Activated T-helper 17 cell treated with anti-CD3 and anti-CD28 coated beads, Interleukin-2, amount 50 U/mL, for 72 hours (primary cell): ENCODE measurements at places on chromosomes 3 and 15.

GRCh38 chr3:39814007-39814406, 4.6 kb downstream of the MYRIP start:
- no peaks in the 10 kb centered on the region for H3K36me3 ChIP-seq
- ATAC-seq, result no peak
- H3K27me3 ChIP-seq, result peaks cover 42% of the 10 kb centered on the region
- H3K27ac ChIP-seq, result no peak overlapping the region
- peaks cover 5% of the 10 kb centered on the region for H3K4me1 ChIP-seq

- no peaks in the 10 kb centered on the region for H3K4me1 ChIP-seq
- peaks cover 45% of the 10 kb centered on the region for H3K27me3 ChIP-seq
- H3K36me3 ChIP-seq, result no peaks in the 10 kb centered on the region
- H3K27ac ChIP-seq, result no peak overlapping the region
- no peak overlapping the region for H3K4me3 ChIP-seq
- ATAC-seq, result no peak
Measured at GRCh38 chr15:80395616-80396015, 8.6 kb upstream of the ARNT2 start.

- no peak overlapping the region for H3K27ac ChIP-seq
- no peaks in the 10 kb centered on the region for H3K4me1 ChIP-seq
- H3K4me3 ChIP-seq, result no peak overlapping the region
Measured at GRCh38 chr15:29840926-29841325, 18.7 kb upstream of the TJP1 start.

DNA sequence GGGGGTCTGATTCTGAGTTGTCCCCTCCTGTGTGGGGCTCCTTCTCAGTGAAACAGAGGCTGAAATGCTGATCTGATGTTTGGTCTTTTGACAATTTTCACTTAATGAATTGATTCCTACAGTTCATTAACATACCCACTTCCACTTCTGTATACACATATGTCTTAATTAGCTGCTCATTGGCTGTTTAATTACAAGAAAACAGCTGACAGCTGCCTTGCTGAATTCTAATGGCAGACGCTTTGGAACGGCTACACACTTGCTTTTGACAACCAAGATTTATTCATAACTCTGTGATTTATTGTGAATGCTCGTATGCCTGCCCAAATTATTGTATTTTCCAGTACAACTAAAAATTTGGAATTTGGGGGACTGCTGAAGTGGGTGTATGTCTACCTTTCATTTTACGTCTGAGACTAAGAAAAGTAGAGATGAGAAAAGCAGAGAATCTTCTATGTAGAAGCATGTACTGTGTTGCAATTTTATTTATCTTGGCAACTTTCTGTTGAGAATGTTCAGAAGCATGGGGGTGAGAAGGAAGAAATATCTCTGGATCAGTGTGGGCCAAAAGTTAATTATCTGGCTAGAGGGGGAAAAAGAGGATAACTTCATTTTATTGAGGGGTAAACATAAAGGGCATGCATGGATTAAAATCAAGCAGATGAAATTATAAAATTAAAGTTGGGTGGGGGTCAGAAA, 46.5 kb upstream of the ICE2 start:
- peaks cover 67% of the 10 kb centered on the region for H3K4me1 ChIP-seq
- peak overlapping the region; percentile 35 for H3K4me3 ChIP-seq
- peak overlapping the region; percentile 96 for H3K27ac ChIP-seq
- ATAC-seq, result no peak
- H3K27me3 ChIP-seq, result no peaks in the 10 kb centered on the region

GRCh38 chr3:127074900-127075360, 92.0 kb downstream of the PLXNA1 start:
- ATAC-seq, result no peak
- H3K4me3 ChIP-seq, result no peak overlapping the region
- no peaks in the 10 kb centered on the region for H3K36me3 ChIP-seq
- H3K27ac ChIP-seq, result no peak overlapping the region

- peaks cover 8% of the 10 kb centered on the region for H3K4me1 ChIP-seq
- no peak for ATAC-seq
Measured at GRCh38 chr15:70523616-70524015, 239.7 kb downstream of the UACA start.

DNA sequence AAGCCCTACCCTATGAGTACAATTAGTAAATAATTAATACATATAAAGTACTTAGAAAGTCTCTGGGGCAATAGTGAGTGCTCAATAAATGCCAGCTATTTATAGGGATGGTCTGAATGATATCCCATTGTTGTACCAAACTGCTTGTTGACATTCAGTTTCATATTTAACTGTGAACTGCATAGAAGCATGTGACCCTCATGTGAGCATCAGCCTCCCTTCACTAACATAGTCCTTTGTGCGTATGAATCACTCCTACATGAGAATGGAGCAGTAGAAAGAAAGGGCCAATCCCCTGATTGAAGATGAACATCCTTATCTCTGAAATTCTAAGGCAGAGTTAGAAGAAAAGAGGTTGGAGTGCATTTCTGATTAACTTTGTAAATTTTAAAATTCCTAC, 68.7 kb upstream of the ATP10A start:
- no peak overlapping the region for H3K27ac ChIP-seq
- peaks cover 8% of the 10 kb centered on the region for H3K4me1 ChIP-seq
- no peaks in the 10 kb centered on the region for H3K36me3 ChIP-seq
- peaks cover 9% of the 10 kb centered on the region for H3K27me3 ChIP-seq
- ATAC-seq, result no peak

DNA sequence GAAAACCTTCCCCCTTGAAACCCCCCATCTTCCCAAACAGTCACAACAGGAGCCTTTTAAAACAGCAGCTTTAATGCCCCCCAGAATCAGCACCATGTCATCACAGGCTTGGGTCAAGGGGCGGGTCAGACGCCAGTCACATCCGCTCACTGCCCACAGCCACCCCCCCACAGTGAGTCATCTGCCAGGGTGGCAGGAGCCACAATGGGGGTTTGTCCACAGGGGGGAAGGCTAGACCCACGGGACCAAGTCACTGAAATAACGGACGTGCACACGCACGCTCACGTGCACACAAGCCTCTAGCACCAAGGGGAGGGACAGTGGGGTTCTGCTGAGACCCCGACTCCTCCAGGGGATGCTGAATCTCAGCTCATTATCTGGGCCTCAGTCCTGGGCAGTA, 441 bp upstream of the UCN2 start:
- peak overlapping the region; percentile 61 for H3K27ac ChIP-seq
- no peaks in the 10 kb centered on the region for H3K27me3 ChIP-seq

DNA sequence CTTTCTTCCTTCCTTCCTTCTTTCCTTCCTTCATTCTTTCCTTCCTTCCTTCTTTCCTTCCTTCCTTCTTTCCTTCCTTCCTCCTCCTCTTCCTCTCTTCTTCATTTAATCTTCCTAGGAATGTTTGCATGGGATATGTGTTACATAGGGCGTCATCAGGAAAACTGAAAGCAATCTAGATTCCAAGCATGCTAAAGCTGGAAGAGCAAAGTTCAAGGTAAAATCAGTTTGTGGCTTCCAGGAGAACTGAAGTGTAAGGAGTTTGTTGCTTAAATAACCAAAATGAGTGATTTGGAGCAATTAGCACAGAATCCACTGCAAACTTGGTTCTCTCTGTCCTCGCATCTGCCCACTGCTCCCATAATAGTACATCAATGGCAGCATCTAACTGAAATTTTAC, 716.2 kb downstream of the GBE1 start:
- no peaks in the 10 kb centered on the region for H3K27me3 ChIP-seq
- no peaks in the 10 kb centered on the region for H3K4me1 ChIP-seq
- no peak overlapping the region for H3K27ac ChIP-seq
- H3K36me3 ChIP-seq, result no peaks in the 10 kb centered on the region
- ATAC-seq, result no peak

- H3K27ac ChIP-seq, result peak overlapping the region; percentile 76
- H3K4me3 ChIP-seq, result no peak overlapping the region
- no peaks in the 10 kb centered on the region for H3K27me3 ChIP-seq
- peaks cover 13% of the 10 kb centered on the region for H3K4me1 ChIP-seq
Measured at GRCh38 chr3:69182588-69183316, 60.4 kb upstream of the LMOD3 start.

GRCh38 chr15:56467616-56468015, 2.7 kb upstream of the MNS1 start:
- no peaks in the 10 kb centered on the region for H3K36me3 ChIP-seq
- H3K4me1 ChIP-seq, result peaks cover 18% of the 10 kb centered on the region

DNA sequence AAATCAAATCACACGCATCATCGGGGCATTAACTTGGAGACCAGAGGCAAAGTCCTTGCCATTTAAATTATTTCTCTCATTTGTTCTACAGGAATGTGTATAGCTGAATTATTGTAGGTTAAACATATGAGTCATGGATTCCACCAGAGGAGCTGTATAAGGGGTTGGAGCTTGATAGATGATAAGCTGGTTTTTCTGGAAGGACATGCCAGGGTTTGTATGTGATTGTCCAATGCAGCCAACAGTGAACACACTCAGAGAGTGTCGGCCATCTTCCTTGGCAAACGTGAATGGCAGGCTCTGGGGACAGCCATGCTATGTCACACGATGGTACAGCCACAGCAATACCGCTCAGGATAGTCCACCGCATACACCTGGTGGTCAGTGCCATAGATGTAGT, 25.1 kb downstream of the SSUH2 start:
- H3K36me3 ChIP-seq, result no peaks in the 10 kb centered on the region
- peaks cover 5% of the 10 kb centered on the region for H3K27me3 ChIP-seq
- H3K4me3 ChIP-seq, result no peak overlapping the region
- no peak for ATAC-seq

GRCh38 chr3:25468866-25469319, 40.8 kb downstream of the RARB start:
- no peak overlapping the region for H3K27ac ChIP-seq
- no peak for ATAC-seq
- H3K4me3 ChIP-seq, result no peak overlapping the region

DNA sequence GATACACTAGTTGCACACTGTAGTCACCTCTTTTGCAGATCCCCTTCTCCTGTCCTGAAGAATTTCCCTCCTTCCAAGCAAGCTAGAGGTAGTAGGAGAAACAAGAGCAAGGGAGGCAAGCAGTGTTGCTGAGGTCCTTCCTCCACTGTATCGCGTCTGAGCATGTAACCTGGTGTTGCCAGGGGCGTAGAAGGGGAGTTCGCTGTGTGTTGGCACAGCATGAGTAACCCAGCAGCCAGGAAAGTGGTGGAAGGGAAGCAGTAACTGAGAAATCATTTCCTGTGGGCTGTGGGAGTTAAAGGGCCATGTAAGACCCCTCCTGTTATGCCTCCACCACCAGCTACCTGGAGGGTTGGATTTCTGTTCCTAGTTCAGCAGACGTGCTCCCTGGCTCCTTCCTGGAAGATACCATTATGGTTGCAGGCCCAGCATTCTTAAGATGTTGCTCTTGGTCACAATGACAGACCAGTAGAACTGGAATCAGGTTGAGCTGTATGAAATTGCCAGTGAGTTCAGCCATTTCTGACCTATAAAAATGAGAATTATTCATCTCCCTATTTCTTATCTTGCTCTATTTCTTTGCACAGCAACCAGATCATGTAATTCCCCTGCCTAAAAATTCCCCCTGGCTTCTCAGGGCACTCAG, 215.3 kb upstream of the TOPAZ1 start:
- H3K4me1 ChIP-seq, result no peaks in the 10 kb centered on the region
- ATAC-seq, result no peak
- H3K27me3 ChIP-seq, result peaks cover 61% of the 10 kb centered on the region
- H3K36me3 ChIP-seq, result no peaks in the 10 kb centered on the region

DNA sequence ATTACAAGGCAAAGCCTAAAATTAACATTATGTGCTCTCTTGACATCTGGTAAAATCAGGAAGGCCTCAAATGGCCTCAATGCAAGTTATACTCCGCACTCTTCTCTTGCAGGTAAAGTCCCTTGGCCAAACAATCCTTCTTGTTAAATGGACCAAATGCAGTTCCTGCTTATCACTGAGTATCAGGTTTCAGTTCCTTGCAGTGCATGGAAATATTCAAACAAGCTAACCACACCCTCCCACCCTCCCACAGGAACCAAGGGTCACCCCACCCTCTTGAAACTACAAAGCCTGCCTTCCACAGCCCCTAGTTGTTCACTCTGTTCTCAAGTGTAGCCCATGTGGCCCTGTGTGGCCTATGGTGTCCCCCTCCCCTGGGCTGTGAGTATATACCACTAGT, 171.9 kb upstream of the CADPS start:
- no peaks in the 10 kb centered on the region for H3K27me3 ChIP-seq
- no peak for ATAC-seq
- H3K4me3 ChIP-seq, result no peak overlapping the region
- no peak overlapping the region for H3K27ac ChIP-seq
- no peaks in the 10 kb centered on the region for H3K36me3 ChIP-seq

GRCh38 chr3:177824841-177825240, 627.6 kb upstream of the TBL1XR1 start:
- peaks cover 16% of the 10 kb centered on the region for H3K4me1 ChIP-seq
- no peak for ATAC-seq
- H3K4me3 ChIP-seq, result no peak overlapping the region
- H3K27me3 ChIP-seq, result no peaks in the 10 kb centered on the region

DNA sequence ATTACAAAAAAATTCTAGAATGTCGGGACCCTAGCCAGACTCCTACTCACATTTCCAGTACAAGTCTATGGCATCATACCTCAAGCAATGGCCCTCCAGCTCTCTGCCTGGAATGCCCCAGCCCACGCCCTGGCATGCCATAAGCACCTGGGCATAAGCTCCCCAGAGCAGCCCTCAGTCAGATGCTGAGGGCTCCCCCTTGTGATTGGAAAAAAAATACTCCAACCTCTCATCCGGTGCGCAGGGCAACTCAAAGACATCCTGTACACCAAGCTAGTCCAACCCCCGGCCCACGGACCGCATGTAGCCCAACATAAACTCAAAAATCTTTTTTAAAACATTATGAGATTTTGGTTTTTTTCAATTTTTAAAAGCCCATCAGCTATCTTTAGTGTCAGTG, 115.4 kb downstream of the NEK10 start:
- H3K4me1 ChIP-seq, result no peaks in the 10 kb centered on the region
- H3K4me3 ChIP-seq, result no peak overlapping the region
- no peak overlapping the region for H3K27ac ChIP-seq
- H3K36me3 ChIP-seq, result no peaks in the 10 kb centered on the region
- ATAC-seq, result peak; percentile 59
- no peaks in the 10 kb centered on the region for H3K27me3 ChIP-seq

DNA sequence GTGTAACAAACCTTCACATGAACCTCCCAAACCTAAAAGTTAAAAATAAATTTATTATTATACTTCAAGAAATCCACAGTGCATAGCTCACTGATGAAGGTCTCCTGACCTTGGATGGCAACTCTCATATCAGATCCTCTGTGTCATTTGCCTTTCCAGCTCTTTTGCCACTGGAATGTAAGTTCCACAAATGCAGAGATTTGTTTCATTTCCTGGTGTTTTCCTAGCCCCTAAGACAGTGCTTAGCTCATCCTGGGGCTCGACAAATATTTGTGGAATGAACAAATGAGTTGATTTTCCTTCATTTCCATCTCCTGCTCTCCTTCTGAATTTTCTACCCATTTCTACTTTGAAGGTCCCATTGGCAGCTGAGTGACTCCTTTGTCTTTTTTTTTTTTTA, 56.0 kb downstream of the FRMD4B start:
- H3K36me3 ChIP-seq, result no peaks in the 10 kb centered on the region
- peaks cover 28% of the 10 kb centered on the region for H3K4me1 ChIP-seq
- no peak for ATAC-seq
- no peak overlapping the region for H3K4me3 ChIP-seq
- H3K27ac ChIP-seq, result no peak overlapping the region

GRCh38 chr3:81380234-81380633, 381.2 kb downstream of the GBE1 start:
- H3K36me3 ChIP-seq, result no peaks in the 10 kb centered on the region
- H3K4me1 ChIP-seq, result no peaks in the 10 kb centered on the region
- H3K27me3 ChIP-seq, result no peaks in the 10 kb centered on the region
- H3K4me3 ChIP-seq, result no peak overlapping the region
